ENCODE measurements at places on chromosomes 1 and 21. TPM values are rescaled to one million over a fixed set of nuclear protein-coding genes. Genes with fewer than 3 reads are reported as not detected.

SGIP1 gene
- total RNA-seq = 4.4 TPM

GRCh38 chr1:219659684-219660083, 46.8 kb upstream of the ZC3H11B start:
- DNase-seq = no peak

MCOLN3 gene
- 12.0 TPM for total RNA-seq

- DNase-seq = peak; percentile 98
These were observed 5.2 kb upstream of the FOXD3 start for GRCh38 chr1:63316984-63317816.

DNA sequence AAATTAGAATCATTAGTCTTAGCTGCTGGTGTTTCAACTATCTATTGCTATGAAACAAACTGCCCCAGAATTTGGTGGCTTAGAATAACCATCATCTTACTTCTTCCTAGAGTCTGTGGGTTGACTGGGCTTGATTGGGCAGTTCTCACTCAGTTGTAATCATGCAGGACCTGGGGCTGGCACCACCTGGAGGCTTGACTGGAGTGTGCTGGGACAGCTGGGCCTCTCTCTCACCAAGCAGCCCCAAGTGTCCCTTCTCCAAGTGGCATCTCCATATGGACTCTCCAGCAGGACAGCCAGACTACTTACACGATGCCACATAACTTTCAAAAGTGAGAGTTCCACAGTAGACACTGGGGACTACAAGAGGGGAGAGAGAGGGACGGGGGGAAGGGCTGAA, 140.3 kb upstream of the ATP1B1 start:
- no peak for DNase-seq

H6PD gene
- total RNA-seq = 21.5 TPM

GRCh38 chr1:79604490-79605198, 598.1 kb upstream of the ADGRL4 start:
- DNase-seq = peak; percentile 84

ADAMTS5 gene
- 0.48 TPM for total RNA-seq

- no peak for DNase-seq
These were observed 21.9 kb upstream of the TRIM67 start for GRCh38 chr1:231139659-231140654.

DNA sequence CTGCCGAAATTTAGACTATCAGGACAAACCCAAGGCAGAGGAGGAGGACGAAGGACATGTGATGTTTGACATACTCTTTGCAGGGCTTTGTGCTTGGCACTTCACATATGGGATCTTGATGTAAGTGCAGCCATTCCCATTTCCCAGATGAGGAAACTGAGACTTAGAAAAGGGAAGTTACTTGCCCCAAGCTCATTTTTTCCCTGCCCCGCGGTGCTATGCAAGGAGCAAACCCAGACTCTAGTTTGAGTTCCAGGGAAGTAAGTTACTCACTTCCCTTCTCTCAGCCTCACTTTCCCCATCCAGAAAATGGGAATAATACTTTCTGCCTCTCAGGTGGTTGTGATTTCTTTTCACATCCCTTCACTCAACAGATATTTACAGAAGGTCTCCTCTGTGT, 4.5 kb upstream of the FOXO6 start:
- no peak for DNase-seq

- no peak for DNase-seq
These were observed 2.8 kb upstream of the NGF start for GRCh38 chr1:115340879-115341278.

DNA sequence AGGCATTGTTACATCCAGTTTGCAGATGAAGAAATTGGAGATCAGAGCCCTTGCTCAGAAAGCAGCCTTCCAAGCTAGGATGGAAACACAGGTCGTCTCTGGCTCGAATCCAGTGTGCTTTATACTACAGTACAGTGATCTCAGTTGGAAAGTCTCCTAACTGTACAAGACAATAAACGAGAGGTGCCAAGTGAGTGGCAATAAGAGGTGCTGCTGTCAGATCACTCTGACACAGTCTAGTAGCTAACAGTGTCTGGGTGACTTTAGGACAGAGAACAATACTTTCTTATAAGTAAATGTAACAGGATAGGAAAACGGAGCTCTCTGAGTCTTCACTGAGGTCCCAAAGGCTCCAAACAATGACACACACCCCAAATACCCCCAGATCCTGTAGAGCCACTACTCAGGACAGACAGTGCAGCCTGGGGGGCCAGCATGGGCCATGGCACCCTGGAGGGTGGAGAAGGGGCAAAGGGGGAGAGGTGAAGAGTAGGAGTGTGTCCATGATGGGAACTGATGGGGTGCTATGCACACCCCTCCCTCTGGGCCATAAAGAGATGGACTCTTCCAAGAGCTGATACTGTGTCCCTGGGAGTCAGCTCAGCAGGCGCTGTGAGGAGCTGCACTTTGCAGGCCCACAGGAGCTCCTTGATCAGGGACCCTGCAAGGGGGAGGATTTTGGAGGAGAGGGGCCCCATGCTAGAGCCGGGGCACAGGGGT, 3.3 kb downstream of the SH3BGR start:
- no peak for DNase-seq

IL19 gene
- total RNA-seq = not detected

DNA sequence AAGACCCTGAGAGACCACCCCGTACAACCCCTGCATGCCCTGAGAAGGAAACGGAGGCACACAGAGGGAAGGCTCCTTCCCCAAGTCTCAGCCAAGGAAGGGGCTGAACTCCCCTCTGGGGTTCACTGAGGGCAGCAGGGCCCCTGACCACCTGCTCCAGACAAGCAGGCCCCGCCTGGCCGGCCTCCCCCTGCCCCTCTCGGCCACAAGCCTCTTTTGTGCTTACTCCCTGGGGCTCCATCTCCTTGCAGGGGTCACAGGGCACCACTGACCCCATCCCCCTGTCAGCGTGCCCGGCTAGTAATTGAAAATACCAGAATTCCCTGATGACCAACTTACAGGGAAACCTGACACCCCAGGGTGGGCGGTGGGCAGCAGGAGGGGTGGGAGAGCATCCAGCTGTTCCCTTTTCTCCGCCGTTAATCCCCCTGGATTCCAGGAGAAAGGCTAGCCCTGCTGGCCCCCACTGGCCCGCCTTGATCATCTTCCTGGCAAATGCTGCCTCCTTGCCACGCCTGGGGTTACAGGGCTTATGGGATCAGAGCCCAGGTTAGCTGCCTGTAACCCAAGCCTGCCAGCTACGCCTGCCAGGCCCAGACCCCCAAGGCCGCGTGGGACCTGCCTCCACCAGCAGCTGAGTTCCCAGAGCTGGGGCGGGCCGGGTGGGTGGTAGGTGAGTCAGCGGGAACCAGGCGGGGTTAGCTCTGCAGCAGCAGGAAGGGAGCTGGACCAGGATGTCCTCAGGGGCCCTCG, 96.1 kb downstream of the LACTBL1 start:
- DNase-seq = peak; percentile 70

OR2L5 gene
- not detected for total RNA-seq

DNA sequence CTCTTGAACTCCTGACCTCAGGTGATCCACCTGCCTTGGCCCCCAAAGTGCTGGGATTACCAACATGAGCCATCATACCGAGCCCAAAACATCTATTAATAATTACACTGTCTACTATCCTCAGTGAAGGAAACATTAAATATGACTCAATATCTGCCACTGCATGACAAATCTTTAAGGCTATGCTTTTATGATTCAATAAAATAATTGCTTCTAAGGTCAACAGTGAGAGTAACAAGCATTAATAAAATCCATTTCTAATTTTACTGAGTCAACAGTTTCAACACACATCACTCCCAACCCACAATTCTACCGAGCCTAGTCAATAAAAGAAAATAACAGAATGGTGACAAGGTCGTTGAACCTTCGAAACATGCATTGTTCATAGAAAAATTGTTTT, 125.5 kb upstream of the CHRM3 start:
- no peak for DNase-seq

DNA sequence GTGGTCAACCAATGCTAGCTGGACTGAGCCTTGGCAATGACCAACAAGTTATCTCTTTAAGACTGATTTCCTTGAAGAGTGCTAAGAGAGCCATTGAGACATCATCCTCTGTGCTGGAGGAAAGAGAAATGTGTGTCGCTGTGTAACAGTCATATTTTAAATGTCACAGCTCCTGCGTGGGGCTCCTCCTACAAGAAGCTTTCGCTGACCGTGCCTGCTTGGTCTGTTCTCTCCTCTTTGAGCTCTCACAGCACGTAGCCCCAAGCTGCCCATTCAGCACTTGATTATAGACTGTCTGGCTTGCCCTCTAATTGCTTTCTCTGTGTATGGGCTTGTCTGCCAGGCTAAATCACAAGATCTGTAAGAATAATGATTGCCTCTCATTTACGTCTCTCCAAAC, 221.3 kb downstream of the FOXD2 start:
- peak; percentile 17 for DNase-seq

- no peak for DNase-seq
These were observed 120.6 kb downstream of the CASZ1 start for GRCh38 chr1:10675813-10676212.

- DNase-seq = peak; percentile 82
These were observed at the start of gene G0S2 for GRCh38 chr1:209674957-209675564. Gene G0S2, plus strand, starts transcription at chr1:209675412. Its CDS starts 273 bp downstream, at chr1:209675685.

WASF2 gene
- 87.8 TPM for total RNA-seq

- no peak for DNase-seq
These were observed 43.8 kb upstream of the KCTD3 start for GRCh38 chr1:215523128-215523861.

GRCh38 chr1:52413410-52413989, 9.1 kb downstream of the PRPF38A start:
- no peak for DNase-seq

- DNase-seq = no peak
These were observed 7.0 kb downstream of the SH3BP5L start for GRCh38 chr1:248818505-248819374.

GRCh38 chr1:168439456-168440375, 104.1 kb downstream of the XCL2 start:
- DNase-seq = peak; percentile 95

- DNase-seq = no peak
These were observed 251.2 kb downstream of the DSCAM start for GRCh38 chr21:40595806-40596205.

DNA sequence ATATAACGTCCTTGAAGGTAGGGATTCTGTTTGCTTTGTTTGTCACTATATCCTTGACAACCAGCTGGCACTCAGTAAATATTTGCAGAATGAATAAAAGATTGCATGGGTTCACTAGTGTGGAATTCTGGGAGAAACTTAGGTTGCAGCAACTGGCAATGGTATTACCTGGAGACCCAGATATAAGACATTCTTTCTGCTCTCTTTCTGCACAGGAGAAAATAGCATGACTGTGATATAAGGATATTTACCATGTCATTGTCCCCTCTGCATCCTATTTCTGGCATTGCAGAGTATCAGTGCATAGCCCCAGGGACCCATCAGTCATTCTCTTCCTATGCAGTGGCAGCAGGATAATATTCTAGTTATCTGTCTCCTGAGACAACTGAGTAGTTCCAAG, 308.9 kb upstream of the LRRC7 start:
- no peak for DNase-seq

GRCh38 chr21:46368533-46369285, 44.8 kb downstream of the PCNT start:
- DNase-seq = no peak

DNA sequence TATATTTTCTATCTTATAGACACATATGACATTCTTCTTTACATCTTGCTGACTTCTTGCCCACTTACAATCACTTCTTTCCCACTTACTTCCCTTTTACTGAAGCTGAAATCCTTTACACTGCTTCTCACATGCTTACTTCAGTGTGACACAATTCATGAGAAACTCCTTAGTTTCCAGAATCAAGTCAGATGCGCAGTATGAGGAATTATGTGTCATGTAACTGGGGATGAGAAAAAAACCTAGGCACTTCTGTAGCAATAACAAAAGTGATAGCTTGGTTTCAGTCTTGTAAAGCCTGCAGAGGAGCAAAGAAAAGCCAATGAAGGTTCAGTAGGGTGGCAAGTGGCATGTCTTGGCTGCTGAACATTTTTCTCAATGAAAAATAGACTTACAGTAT, 566.2 kb upstream of the RGS18 start:
- no peak for DNase-seq

- DNase-seq = no peak
These were observed 19.8 kb downstream of the ADGRB2 start for GRCh38 chr1:31744165-31744888.

DNA sequence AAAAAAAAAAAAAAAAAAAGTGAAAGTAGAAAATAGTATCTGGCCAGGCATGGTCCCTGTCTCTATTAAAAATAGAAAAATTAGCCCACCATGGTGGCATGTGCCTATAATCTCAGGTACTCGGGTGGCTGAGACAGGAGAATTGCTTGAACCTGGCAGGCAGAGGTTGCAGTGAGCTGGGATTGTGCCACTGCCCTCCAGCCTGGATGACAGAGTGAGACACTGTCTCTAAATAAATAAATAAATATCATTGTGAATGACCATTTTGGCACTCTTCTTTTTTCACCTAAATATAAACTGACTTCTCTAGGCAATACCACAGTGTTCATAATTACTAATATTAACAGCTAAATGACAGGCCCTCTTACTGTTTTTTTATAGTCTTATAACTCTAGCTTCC, 14.5 kb downstream of the ELOA start:
- DNase-seq = no peak

DNA sequence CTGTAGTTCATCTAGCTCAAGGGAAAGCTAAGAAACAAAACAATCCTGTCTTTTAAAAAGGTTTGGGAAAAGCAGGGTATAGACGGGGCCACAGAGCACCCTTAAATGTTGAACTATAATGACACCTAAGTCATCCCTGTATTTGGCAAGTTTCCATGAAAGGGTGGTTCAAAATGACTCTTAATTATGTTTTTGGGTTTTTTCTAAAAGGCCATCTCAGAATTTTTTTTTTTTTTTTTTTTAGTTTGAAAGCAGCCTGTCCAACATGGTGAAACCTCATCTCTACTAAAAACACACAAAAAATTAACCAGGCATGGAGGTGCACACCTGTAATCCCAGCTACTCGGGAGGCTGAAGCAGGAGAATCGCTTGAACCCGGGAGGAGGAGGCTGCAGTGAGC, 22.2 kb downstream of the TOMM20 start:
- DNase-seq = peak; percentile 29

- no peak for DNase-seq
These were observed 114.3 kb downstream of the NMNAT2 start for GRCh38 chr1:183303901-183304300.

- DNase-seq = peak; percentile 37
These were observed 21.0 kb downstream of the CFAP74 start for GRCh38 chr1:1982379-1983232.

GRCh38 chr21:28418726-28419514, 573.8 kb downstream of the LTN1 start:
- no peak for DNase-seq

MAB21L3 gene
- 0.09 TPM for total RNA-seq

APCS gene
- not detected for total RNA-seq

DNA sequence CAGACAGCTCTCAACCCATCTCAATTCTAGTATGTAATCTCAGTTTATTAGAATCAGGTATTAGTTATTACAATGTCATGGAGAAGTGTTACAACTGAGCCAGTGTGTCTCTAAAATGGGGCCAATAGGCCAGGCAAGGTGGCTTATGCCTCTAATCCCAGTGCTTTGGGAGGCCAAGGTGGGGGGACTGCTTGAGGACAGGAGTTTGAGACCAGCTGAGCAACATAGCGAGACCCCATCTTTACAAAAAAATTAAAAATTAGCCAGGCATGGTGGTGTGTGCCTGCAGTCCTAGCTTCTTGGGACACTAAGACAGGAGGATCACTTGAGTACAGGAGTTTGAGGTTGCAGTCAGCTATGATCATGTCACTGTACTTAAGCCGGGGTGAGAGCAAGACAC, 104.9 kb downstream of the BCAR3 start:
- DNase-seq = peak; percentile 37

TFAP2E gene
- total RNA-seq = 0.55 TPM

- DNase-seq = no peak
These were observed 148.1 kb upstream of the UBE2U start for GRCh38 chr1:64055310-64055709.

GRCh38 chr1:158999316-159000069, 10.2 kb upstream of the IFI16 start:
- DNase-seq = peak; percentile 94
